CD8-positive, alpha-beta memory T cell (primary cell): ENCODE measurements at places on chromosomes 1 and 21. TPM values are rescaled to one million over a fixed set of nuclear protein-coding genes. Genes with fewer than 3 reads are reported as not detected.

Gene DUSP12
- 40.4 TPM for total RNA-seq

DNA sequence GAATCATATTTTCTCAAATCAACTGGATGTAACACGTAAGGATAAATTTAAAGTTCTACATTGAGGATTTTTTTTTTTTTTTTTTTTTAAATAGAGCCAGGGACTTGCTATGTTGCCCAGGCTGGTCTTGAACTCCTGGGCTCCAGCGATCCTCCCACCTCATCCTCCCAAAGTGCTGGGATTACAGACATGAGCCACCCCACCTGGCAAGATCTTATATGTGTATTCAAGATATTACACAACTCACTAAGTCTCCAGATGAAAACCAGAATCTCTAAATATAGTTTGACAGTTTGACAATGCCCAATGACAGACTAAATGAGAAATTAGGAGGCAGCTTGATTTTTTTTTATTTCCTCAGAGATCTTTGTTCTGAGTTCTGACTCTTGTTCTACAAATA, 6.8 kb downstream of the YY1AP1 start:
- no peak overlapping the region for H3K4me3 ChIP-seq
- no peak for DNase-seq
- H3K36me3 ChIP-seq: peaks cover 30% of the 10 kb centered on the region
- H3K27ac ChIP-seq: no peak overlapping the region

DNA sequence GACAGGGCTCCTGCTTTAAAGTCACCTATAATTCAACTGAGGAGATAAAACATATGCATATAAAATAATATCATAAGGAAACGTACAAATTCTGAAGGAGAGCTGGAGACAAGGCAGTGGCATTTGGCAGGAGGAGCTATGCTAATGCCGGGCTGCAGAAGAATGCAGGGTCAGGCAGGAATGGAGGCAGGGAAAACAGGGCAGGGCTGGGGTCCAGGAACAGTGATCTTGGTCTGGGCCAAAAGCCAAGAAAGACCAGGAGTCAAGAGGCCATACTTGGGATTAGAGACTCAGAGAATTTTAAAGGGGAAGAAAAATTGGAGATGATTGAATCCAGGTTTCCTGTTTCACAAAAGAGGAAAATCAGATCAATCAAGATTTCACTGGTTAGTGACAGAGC, 20.0 kb upstream of the BRDT start:
- DNase-seq: no peak
- no peaks in the 10 kb centered on the region for H3K4me1 ChIP-seq
- H3K4me3 ChIP-seq: no peak overlapping the region
- no peak overlapping the region for H3K27ac ChIP-seq
- H3K36me3 ChIP-seq: no peaks in the 10 kb centered on the region

DNA sequence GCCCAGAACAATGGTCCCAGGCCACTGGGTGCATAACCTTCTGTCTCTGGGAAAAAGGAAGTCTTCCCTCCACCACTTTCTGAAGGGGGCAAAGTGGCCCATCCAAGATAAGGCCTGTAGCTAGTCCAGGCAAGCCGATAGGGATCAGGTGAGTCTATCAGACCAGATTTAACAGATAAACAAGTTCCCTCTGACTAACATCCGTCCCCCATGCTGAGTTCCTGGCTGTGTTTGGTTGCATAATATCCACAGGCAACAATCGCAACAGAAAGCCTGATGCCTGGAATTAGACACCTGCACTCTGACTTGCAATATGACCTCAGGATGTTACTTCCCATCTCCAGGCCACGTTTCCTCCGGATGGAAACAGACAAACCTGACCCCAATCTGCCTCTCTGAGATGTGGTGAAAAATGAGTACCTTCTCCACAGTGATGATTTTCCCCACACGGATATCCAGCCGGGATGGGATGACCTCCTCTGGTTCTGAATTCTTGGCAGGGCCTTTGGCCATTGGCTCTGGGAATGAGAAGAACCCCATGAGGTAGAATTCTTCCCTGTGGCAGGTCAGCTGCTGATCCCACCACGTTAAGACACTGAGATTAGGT, 36.4 kb downstream of the YARS1 start:
- no peak for DNase-seq
- H3K36me3 ChIP-seq: peaks cover 47% of the 10 kb centered on the region
- H3K27ac ChIP-seq: no peak overlapping the region

Gene CDK18
- total RNA-seq: 1.6 TPM

Gene RGS7
- total RNA-seq: not detected

- no peak overlapping the region for H3K4me3 ChIP-seq
- H3K36me3 ChIP-seq: no peaks in the 10 kb centered on the region
- H3K27me3 ChIP-seq: no peaks in the 10 kb centered on the region
- H3K4me1 ChIP-seq: no peaks in the 10 kb centered on the region
- no peak for DNase-seq
These were observed 7.6 kb upstream of the AADACL4 start for GRCh38 chr1:12636098-12636950.

GRCh38 chr1:19309123-19309813, 2.7 kb downstream of the AKR7A2 start:
- peaks cover 20% of the 10 kb centered on the region for H3K36me3 ChIP-seq
- no peak overlapping the region for H3K4me3 ChIP-seq
- H3K27me3 ChIP-seq: no peaks in the 10 kb centered on the region
- DNase-seq: no peak
- no peak overlapping the region for H3K27ac ChIP-seq
- H3K4me1 ChIP-seq: peaks cover 13% of the 10 kb centered on the region

Gene CD5L
- not detected for total RNA-seq

DNA sequence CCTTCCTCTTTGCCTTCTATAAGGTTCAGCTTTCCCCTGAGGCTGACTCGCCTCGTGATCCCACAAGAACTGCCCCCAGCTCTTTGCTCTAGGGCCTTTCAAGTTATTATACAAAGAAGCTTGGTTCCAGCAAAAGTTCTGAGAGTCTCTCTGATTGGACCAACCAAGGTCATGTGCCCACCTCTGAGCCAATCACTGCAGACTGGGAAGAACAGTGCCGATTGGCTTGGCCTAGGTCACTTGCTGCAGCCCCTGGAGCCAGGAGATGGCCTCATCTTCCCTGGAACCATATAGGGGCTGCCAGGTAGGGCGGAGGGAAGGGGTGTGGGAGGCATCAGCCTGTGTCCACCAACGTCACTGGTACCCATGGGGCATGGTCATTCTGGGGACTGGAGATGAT, 22.8 kb downstream of the TAS1R2 start:
- DNase-seq: no peak
- H3K4me1 ChIP-seq: no peaks in the 10 kb centered on the region
- H3K27me3 ChIP-seq: no peaks in the 10 kb centered on the region
- no peaks in the 10 kb centered on the region for H3K36me3 ChIP-seq
- no peak overlapping the region for H3K27ac ChIP-seq

DNA sequence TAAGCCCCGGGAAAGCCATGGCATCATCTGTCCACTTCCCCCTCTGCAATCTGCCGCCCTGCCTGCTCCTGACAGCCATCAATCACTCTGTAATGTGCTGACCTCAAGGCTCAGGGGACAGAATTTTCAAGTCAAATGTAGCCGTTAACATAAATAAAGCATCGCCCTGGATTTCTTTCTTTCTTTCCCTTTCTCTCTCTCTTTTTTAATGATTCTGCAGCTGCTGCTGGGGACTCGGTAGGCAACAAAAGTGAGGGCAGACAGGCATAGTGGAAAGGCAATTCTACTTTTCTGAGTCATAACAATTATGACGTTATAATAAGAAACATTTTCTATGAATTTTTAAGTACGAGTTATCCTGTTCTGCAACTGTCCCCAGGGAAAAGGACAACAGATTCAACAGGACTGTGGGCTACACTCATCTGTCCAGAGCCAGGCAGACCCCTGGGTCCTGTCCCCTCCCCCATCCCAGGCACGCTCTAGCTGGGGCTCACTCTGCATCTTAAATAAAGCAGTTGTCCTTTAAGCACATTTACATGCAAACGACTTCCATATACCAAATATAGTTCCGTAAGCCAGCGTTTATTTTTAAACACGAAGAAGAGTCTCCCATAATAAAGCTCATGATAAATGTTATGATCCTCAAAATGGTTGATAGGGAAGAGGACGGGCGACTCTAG, 78.7 kb downstream of the SSBP3 start:
- DNase-seq: no peak
- peaks cover 20% of the 10 kb centered on the region for H3K4me1 ChIP-seq
- H3K4me3 ChIP-seq: no peak overlapping the region
- no peaks in the 10 kb centered on the region for H3K36me3 ChIP-seq
- no peak overlapping the region for H3K27ac ChIP-seq
- no peaks in the 10 kb centered on the region for H3K27me3 ChIP-seq

Gene C1QC
- 1.4 TPM for total RNA-seq
